ENCODE measurements at places on chromosomes 2 and 18.

DNA sequence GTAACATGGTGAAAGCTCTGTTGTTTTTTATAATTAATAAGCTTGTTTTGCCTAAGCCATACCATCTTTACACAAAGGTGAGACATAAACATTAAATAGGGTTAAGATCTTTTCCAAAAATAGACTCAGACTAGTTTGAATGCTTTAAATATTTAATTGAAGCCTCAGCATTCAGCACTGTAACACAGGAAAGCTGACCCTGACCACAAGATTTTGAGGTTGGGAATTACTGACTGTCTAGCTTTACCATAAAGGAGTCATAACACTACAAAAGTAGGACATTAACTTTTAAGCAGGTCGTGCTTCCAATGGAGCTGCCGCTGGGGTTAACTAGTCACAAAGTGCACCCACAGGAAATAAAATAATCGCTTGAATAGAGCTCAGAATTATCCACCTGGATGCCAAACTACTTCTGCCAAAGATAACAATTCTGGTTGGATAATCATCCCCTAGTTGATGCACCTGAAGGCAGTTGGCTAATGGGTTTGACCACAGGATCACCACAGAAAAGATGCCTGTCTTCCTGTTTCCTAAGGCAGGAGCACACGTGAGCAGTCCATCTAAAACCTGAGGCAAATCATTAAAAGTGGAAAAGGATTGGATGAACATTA is 106.2 kb downstream of the COBLL1 start:
- no peak for DNase-seq

- DNase-seq: no peak
These were observed 120.0 kb upstream of the FHL2 start for GRCh38 chr2:105518897-105519296.

GRCh38 chr2:120391911-120392665 is 46.2 kb downstream of the INHBB start:
- DNase-seq: no peak

DNA sequence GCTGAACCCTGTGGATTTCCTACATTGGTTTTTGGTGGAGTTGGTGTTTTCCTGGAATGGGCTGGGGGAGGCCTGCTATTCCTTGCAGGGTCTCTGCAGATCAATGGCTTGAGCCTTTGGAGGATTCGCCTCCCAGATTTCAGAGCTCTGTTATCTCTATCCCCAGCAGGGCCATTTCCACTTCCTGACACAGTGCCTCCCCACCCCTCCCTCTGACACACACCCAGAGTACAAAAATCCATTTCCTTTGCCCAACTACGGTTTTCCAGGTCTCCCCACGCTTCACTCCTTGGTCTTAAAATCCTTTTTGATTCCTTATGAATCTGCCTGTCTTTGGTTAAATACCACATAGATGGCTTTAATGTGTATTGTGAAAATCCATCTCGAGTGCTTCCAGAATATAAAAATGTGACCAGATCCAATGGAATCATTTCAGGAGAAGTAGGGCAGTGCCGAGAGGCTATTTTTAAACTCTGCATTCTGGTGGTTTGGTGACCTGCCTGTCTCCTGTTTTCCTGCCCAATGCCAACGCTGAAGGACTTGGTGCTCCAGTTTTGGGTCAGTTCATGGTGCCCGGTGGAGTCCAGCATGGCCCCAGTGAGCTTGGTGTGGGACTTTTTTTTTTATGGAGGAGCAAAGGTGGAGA is 60.9 kb downstream of the ARL4C start:
- no peak for DNase-seq

DNA sequence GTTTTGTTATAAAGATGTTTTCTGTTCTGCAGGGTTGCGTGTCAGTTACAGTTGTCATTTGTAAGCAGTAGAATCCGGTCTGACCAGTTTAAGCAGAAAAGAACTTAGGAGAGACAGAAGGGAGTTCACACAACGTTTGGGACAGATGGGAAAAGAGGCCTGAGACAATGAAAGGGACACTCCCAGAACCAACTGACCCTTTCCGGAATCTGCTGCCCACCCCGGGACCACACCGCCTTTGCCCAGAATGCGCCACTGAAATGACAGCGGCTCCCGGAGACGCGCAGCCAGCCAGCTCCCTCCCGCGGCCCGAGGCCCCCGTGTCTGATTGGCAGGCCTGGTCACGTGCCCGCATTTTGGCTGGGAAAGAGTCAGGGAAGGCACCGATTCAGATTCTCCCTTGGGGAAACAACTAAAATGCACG is 244.6 kb downstream of the BCL2 start:
- DNase-seq: no peak

- no peak for DNase-seq
These were observed 102.4 kb upstream of the THUMPD2 start for GRCh38 chr2:39881494-39881893.

- DNase-seq: no peak
These were observed 80.3 kb downstream of the FMNL2 start for GRCh38 chr2:152415231-152415642.

DNA sequence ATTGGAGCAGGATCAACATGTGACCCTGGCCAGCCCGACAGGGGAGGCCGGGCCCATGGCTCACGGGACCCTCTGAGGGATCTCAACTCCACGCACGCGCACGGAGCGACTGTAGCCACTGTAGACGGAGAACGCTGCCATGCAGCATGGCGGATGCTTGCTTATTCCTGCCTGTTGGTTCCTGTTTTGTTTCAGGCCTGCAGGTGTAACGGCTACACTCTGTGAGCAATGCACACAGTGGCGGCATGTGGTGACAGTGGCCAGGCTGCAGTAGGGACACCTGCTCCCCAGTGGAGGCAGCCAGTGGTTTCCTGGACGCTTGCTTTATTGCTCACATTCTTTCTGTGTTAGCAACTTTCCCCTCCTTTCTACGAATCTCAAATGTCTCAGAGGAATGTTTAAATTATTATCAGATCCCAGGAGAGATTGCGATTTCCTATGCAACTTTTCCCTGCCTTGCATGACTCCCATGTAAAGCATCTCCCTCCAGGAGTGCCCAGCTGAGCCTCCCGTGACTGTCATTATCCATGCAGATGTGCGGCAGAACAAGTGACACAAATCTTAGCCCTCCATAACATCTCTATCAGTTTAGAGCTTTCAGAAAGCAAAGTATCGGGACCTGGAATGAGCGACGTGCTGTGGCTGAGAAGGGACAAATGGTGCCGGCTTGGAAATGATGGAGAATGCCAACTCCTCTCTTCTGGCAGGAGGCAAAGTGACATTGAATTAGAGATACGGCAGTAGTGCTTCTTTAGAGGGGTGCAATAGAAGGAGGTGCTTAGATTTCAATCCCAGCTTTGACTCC is 209.7 kb downstream of the ASB1 start:
- no peak for DNase-seq

DNA sequence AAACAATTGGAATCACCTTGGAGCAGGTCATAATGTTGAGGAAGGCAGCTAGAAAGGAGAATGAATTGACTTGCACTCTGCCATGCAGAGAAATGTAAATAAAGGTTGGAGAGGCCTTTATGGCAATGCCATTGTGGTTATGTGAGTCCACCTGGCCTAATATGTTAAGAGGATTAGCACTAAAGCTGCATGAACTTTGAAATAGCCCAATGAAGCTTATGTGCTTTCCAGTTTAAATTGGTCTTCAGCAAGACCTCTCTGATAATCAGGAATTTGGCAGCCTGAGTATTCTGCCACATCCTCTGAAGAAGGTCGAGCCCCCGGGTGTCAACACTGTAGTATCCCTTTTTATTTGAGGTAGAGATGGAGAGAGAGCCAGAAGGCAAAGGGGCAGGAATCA is 464.9 kb downstream of the CDH2 start:
- no peak for DNase-seq

DNA sequence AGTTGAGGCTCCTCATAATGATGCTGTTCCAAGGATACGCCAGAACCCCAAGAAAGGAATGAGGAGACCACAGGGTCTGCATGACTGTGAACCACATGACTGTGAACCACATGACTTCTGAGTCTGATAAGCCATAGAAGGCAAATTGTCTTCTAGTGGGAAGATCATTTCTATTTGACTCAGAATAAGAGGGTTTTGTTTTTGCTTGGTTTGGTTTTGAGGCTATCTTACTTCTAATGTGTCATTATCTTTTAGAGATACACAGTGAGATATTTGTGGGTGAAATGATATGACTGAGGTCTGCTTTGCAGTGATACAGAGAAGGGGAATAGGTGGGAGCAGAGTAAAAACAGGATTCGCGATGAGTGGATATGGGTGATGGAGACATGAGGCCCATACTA is 28.9 kb upstream of the BCL2L11 start:
- no peak for DNase-seq

GRCh38 chr2:237765875-237766274 is 32.7 kb upstream of the RBM44 start:
- DNase-seq: no peak

DNA sequence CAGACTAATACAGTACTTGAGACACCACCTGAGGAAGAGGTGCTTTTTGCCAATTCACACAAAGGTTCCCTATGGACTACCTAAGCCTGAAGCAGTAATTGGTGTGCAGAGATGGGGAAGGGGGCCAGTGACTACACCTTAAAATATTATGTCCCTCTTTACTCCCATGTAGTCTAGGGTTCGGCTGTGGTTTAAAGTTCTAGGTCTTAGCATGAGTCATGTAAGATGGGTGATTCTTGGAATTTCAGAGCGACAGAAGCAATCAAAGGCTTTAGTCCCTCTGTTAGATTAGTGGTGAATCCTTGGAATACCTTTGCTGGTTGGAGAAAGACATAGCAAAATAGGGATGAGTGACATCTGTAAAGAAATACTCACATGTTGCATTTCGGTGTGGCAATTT is 14.3 kb upstream of the CCDC85A start:
- DNase-seq: no peak

- DNase-seq: no peak
These were observed 13.5 kb downstream of the TEX51 start for GRCh38 chr2:126912201-126912600.

- DNase-seq: peak; percentile 13
These were observed 57.5 kb upstream of the AGPS start for GRCh38 chr2:177334940-177335543.

GRCh38 chr2:201500534-201500933 is 49.0 kb downstream of the STRADB start:
- no peak for DNase-seq
